CD4-positive, alpha-beta memory T cell (primary cell): ENCODE measurements at places on chromosomes 3 and 15. TPM values are rescaled to one million over a fixed set of nuclear protein-coding genes. Genes with fewer than 3 reads are reported as not detected.

Gene CADPS
- not detected for total RNA-seq

Gene ACVR2B
- total RNA-seq: 12.3 TPM

Gene CASR
- not detected for total RNA-seq

Gene THRB
- not detected for total RNA-seq
